ENCODE measurements at places on chromosomes 5 and 9.

GRCh38 chr5:78757269-78758053 lies 108.9 kb upstream of the LHFPL2 start:
- no peak for DNase-seq

DNA sequence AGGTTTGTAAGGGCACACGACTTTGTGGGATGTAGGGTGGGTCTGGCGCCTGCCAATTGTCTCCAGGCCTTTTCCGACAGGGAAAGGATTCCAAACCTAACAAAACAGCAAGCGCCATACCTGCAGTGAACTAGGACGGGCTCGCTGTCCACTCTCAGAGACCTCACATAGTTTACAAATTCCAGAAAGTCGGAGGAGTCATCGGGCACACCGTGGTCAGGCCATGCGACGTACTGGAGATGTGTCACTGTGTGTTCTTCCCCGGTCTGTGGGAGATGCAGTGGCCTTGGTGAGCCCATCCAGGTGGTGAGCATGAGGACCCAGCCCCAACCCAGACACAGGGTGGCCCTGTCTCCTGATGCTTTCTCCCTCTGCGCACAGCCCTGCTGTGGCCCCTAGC lies 61.3 kb upstream of the EPB41L4B start:
- no peak for DNase-seq

DNA sequence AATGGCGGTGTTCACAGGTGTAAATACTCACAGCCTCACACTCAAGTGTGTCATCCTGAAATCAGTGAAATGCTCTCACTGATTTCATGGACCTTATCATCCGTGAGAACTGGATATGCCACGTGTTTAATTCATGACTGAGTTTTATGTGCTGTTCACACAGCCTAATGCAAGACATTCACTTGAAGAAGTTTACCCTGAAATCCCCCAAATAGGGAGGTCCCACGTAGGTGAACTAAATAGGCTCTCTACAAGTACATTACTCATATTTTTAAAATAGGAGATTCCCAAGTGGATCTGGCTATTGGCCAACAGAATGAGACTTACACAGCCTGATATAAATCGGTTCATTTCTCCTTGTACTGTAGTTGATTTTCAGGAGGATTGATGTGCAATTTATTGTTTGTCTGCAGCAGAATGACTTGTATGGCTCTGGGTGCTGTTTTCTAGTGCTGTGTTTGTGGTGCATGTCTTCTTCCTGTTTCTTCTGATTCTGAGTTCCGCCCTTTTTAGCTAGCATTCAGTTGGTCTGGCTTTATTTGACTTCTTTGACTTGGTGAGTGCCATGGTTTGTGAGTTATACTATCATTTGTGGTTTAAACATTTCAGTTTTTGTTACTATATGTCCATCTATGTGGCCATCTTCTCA lies 25.1 kb downstream of the TRIO start:
- DNase-seq: peak; percentile 17

GRCh38 chr5:132176521-132176945 lies 51.1 kb downstream of the P4HA2 start:
- no peak for DNase-seq

DNA sequence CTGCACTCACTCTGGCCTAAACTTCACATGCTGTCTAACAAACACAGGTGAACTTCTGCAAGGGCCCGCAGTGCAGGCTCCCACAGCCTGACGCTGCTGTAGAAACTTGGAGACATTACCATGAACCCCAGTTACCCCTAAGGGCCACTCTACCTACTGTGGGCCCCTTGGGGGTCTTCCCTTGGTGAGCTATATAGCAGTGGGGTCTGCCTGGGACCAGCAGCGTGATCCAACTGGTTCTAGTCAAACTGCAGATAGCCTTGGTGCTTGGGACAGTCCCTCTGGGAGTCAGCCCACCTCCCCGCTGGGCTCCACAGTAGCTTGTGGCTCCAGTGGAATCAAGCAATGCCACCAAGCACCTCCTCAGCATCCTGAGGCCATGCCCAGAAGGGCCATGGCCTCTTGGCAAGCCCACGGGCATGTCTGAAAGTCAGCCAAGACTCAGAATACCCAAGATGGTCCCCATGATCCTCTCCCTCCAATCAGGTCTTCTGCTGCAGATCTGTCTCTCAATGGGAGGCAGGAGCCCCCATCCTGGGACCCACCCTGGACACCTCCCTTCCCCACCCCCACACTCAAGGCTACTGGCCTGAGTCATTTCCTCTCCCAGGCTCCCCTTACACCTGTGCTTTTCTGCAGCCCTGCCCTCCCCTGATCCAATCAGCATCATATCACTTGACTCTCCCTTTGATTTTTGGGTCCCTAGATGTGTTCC lies 230.0 kb upstream of the IRX1 start:
- DNase-seq: no peak

DNA sequence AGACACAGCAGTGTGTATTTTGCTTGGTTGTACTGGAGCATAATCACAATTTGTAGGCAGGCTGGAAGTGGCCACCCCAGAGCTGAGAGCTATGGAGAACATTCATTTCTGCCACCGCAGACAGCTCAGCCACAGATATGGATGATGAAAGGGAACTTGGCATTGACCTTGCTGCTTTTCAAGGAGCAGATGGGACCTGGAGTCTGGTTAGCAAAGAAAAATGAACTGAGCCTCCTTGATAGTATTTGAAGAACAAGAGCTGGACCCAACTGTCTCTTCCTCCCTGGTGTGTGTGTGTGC lies 395.2 kb upstream of the ZNF462 start:
- no peak for DNase-seq

- no peak for DNase-seq
These were observed 627.9 kb upstream of the RORB start for GRCh38 chr9:73869264-73869663.

All from memory B cell (primary cell).